Trophoblast cell (in vitro differentiated cells and primary cell): ENCODE measurements at places on chromosomes 3 and 15.

GRCh38 chr3:10998542-10998941 lies 6.0 kb downstream of the SLC6A1 start:
- no peak overlapping the region for H3K27ac ChIP-seq
- H3K4me1 ChIP-seq: no peaks in the 10 kb centered on the region
- H3K4me3 ChIP-seq: no peak overlapping the region
- no peak for DNase-seq

DNA sequence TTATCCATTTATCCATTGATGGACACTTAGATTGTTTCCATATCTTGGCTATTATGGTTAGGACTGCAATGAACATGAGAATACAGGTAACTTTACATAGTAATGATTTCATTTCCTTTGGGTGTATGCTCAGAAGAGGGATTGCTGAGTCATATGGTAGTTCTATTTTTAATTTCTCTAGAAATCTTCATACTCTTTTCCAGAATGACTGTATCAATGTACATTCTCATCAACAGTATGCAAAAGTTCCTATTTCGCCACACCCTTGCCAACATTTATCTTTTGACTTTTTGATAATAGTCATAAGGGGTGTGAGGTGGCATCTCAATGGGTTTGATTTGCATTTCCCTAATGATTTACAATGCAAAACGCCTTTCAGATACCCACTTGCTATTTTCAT lies 6.2 kb upstream of the NIPA1 start:
- H3K4me3 ChIP-seq: no peak overlapping the region
- H3K27me3 ChIP-seq: no peaks in the 10 kb centered on the region
- H3K36me3 ChIP-seq: no peaks in the 10 kb centered on the region

DNA sequence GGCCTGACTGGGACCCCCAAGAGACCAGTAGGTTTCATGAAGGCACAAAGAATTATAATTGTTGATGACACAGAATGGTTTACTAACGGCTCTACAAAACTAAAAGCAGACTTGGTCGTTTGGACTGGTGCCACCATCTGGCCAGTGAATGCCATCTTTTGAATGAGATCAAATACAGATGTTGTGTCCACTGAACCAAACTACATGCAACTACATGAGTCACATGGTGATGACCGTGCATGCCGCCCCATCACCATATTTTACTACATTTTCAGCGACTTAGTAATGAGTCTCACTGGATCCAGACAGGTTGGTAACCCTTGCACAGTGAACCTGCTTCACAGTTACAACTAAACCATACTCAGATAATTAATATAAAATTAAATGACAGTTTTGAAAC lies 803.3 kb downstream of the DIPK2A start:
- H3K27ac ChIP-seq: no peak overlapping the region
- no peaks in the 10 kb centered on the region for H3K36me3 ChIP-seq
- H3K4me3 ChIP-seq: no peak overlapping the region

GRCh38 chr15:91445695-91446228 lies 345.7 kb downstream of the SV2B start:
- no peak for DNase-seq
- no peaks in the 10 kb centered on the region for H3K36me3 ChIP-seq
- H3K27me3 ChIP-seq: no peaks in the 10 kb centered on the region
- H3K4me1 ChIP-seq: no peaks in the 10 kb centered on the region

GRCh38 chr3:182487611-182488010 lies 305.7 kb upstream of the ATP11B start:
- no peaks in the 10 kb centered on the region for H3K27me3 ChIP-seq
- no peak overlapping the region for H3K4me3 ChIP-seq
- H3K27ac ChIP-seq: no peak overlapping the region
- H3K4me1 ChIP-seq: peaks cover 5% of the 10 kb centered on the region
- no peaks in the 10 kb centered on the region for H3K36me3 ChIP-seq
- DNase-seq: no peak

DNA sequence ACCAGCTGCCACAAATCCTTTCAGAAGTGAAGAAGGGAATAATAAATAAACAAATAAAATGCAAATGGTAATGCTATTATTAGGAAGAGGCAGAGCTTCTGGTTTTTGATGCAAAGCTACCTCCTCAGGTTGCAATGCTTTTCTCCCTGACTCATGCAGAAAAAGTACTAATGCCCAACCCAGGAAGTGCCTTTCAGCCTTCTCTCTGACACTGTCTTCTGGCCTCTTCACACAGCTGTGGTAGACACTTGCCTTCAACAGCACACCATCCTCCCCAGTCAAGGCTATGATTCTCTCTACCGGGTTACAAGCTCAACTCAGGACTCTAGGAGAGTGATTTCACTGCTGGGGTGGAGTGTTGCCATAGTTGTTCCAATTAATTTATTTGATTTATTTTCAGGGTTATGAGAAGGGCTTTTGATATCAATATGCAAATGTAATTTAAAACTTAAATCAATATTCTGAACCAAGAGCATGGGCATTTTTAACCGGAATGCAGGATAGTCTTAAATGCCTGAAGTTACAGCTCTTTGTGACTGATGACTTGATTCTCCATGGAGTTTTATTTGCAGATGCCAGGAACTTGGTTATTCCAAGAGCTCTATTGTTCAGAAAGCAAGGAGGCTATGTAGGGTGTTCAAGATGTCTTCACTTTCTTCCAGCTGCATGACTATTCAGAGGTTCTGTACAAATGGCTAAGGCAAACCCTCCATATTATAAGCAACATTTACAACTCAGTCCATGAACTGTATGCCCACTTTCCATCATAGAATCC lies 27.1 kb upstream of the GALNT15 start:
- no peaks in the 10 kb centered on the region for H3K4me1 ChIP-seq
- H3K36me3 ChIP-seq: no peaks in the 10 kb centered on the region
- H3K27ac ChIP-seq: no peak overlapping the region
- no peaks in the 10 kb centered on the region for H3K27me3 ChIP-seq
